ENCODE measurements at places on chromosomes 11 and 22. TPM values are rescaled to one million over a fixed set of nuclear protein-coding genes. Genes with fewer than 3 reads are reported as not detected.

FAM76B gene
- 107 TPM for total RNA-seq

GLYATL1 gene
- 0.10 TPM for total RNA-seq

HEPN1 gene
- total RNA-seq, result not detected

SLC17A6 gene
- not detected for total RNA-seq

GGT1 gene
- 8.8 TPM for total RNA-seq

INS gene
- total RNA-seq, result not detected

SPECC1L gene
- total RNA-seq, result 18.3 TPM

KRTAP5-5 gene
- not detected for total RNA-seq

ACRV1 gene
- not detected for total RNA-seq

AGBL2 gene
- total RNA-seq, result 2.1 TPM

GPHA2 gene
- not detected for total RNA-seq

KIRREL3 gene
- total RNA-seq, result 0.10 TPM

ARHGAP20 gene
- 0.21 TPM for total RNA-seq

MIOX gene
- total RNA-seq, result not detected

DKK3 gene
- total RNA-seq, result 0.73 TPM

SCGB1A1 gene
- not detected for total RNA-seq

FBXO7 gene
- total RNA-seq, result 133 TPM

FUT4 gene
- total RNA-seq, result 16.2 TPM

CRY2 gene
- 70.9 TPM for total RNA-seq

TMEM121B gene
- 1.3 TPM for total RNA-seq

CECR2 gene
- 0.10 TPM for total RNA-seq

OR6T1 gene
- not detected for total RNA-seq

CAPN5 gene
- 1.4 TPM for total RNA-seq

SOX6 gene
- total RNA-seq, result 0.10 TPM

RASD2 gene
- total RNA-seq, result 0.52 TPM
